Bone marrow (tissue), 2 donors: ENCODE measurements at places on chromosomes 6 and 20.

- no peak for DNase-seq
These were observed 88.0 kb upstream of the JAG1 start for GRCh38 chr20:10761786-10762185.

- no peak for DNase-seq
These were observed 6.8 kb downstream of the CGA start for GRCh38 chr6:87088076-87088475.

- no peak for DNase-seq
These were observed 91.9 kb downstream of the PDE10A start for GRCh38 chr6:165571068-165571682.

- DNase-seq, result no peak
These were observed 16.1 kb upstream of the SIRPB2 start for GRCh38 chr20:1507276-1507675.

GRCh38 chr6:75368151-75368779 lies 83.7 kb upstream of the TMEM30A start:
- DNase-seq, result no peak

DNA sequence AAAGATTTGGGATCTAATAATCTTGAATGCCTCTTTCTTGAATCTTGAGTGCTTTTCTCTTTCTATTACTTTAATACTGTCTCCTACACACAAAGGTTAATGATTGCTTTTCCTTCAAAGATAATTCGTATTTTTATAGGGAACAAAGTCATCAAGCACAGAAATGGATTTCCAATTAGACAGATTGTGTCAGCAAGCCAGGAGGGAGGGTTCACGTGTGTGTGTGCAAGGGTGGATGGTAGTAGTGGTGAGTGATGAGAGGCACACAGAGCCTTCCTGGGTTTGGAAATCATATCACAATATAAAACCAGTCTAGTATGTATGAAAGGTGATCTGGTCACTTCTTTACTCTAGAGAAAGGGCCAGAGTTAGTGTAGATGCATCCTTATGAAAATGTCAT lies 51.2 kb upstream of the NEDD9 start:
- no peak for DNase-seq

- DNase-seq, result no peak
These were observed 37.1 kb upstream of the FILIP1 start for GRCh38 chr6:75530696-75531095.

DNA sequence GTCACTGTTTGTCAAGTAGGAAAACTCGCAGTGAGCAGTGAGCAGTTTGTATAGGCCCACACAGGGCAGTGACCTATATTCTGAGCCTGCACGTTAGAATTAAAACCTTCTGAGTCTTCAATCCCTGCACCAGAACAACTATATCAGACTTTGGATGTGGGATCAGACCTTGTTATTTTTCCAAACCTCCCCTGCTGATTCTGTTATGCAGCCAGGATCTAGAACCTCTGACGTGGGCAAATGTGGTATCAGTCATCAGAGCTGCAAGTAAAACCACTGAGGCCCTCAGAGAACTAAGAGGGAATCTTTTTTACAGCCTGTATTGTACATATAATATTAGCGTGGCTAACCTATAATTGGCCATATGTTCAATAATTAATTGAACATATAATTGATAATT lies 32.0 kb upstream of the AKAP7 start:
- no peak for DNase-seq

DNA sequence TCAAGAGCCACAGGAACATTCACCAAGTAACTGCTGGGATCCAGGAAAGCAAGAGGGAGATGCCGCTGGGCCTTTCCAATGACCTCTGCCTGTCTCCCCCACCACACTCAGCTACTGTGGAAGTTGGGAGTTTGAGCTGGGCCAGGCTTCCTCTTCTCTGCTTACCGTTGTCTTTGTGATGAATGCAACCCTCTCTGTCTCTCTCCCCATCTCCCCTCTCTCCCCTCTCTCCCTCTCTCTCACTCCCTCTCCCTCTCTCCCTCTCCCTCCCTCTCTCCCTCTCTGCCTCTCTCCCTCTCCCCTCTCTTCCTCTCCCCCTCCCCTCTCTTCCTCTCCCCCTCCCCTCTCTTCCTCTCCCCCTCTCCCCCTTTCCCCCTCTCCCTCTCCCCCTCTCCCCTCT lies 54.8 kb downstream of the EDN3 start:
- DNase-seq, result no peak

DNA sequence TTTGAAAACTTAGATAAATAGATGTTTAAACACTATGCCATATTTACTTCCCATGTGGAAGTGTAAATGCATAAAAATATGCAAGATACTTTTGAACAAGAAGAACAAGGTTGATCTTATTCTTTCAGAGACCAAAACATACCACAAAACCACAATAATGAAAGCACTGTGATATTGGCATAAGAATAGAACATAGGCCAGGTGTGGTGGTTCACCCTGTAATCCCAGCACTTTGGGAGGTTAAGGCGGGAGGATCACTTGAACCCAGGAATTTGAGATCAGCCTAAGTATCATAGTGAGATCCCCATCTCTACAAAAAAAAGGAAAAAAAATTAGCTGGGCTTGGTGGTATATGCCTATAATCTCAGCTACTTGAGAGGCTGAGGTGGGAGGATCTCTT lies 66.5 kb downstream of the KCNS1 start:
- DNase-seq, result no peak

DNA sequence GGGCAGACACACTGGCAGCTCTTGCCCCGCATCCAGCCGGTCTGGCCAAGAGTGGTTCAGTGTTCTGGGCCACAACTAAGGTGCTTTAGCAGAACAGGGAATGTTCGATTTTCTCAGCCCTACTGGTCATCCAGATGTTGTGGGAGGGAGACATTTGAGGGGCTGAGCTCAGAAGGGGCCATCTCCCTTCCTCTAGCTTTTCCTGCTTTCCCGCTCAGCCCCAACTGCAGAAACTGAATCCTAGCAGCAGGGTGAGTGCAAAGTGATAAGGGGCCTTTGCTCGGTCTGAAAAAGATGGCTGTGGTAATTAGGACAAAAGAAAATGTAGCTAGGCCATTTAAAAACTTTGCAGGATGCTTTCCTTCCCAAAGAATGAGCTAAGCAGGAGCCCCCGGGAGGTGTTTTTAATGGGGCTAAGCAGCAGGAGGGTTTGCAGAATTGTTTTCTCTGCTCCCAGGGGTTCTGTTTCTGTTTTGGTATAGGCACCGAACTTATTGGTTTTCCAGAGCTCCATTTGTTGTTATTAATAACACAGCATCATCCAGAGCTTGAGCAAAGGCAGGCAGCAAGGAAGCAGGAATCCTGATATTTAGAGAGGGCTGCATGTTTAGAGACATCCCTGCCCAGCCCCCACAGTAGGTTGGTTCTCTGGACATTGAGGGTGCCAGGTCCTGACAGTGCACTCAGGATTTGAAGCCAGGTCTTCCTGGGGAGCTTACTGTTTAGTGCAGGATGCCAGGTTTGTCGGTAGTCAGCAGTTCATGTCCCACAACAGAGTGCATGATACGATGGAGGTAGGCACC lies 210.9 kb downstream of the SLC24A3 start:
- no peak for DNase-seq

DNA sequence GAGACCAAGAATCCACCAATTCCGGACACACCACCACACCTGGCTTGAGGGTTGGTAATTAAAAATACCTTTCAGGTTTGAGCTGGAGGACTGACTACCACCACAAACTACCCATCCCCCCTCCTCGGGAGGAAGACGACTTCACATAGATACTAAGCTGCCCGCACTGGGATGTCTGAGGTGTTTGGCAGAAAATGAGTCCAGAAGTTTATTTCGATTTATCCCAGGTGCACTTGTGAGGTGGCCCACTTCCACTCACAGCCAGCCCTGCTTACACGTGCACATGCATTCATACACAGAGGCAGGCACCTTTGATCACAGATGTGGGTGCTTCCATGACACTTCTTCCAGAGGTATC lies 187.1 kb downstream of the ID4 start:
- DNase-seq, result no peak

DNA sequence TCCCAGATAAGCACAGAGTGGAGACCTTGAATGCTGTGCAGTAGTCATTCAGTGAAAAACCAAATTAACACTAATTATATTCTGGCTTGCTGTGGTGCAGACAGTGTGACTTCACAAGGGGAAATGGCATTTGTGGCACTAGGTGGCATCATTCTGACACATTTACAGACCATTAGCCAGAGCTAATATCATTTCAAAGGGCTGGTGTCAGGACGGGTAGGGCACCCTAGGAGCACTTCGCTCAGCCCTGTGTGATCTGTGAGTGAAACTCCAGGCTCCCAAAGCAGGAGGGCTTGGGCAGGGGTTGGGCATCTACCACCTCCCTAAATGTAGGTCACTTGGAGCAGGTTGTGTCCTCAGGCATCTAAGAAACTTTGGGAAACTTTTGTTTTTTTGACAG lies 555.8 kb downstream of the PKHD1 start:
- DNase-seq, result no peak

DNA sequence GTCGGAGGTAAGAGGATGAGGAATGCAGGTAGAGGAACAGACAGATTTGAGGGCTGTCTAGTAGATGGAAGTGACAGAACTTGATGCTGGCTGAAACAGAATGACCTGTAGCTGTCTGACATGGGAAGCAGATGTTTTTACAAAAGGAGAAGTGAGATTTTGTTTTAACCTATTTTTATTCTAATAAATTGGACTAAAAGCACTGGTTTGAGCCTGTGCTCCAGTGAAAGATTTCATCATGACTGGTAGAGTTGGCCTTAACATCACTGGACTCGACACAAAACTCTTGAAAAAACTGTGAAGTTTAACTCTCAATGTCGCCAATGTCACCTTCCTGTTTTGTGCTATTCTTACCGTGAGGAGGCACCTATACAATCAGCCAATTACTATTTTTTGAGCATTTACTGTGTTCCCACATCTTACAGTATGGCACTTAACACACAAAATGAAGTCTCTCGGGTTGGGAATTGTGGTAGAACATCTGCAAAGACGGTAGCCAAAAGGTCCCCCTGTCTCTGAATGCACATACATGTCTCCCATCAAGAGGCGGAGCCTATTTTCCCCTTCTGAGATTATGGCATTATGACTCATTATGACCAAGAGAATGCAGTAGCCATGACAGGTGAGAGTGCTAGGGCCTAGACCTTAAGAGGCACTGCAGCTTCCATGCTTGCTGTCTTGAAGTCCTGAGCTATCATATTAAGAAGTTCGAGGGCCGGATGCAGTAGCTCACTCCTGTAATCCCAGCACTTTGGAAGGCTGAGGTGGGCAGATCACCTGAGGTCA lies 93.2 kb downstream of the FOXF2 start:
- DNase-seq, result no peak

GRCh38 chr6:104862456-104862855 lies 2.7 kb upstream of the HACE1 start:
- no peak for DNase-seq

DNA sequence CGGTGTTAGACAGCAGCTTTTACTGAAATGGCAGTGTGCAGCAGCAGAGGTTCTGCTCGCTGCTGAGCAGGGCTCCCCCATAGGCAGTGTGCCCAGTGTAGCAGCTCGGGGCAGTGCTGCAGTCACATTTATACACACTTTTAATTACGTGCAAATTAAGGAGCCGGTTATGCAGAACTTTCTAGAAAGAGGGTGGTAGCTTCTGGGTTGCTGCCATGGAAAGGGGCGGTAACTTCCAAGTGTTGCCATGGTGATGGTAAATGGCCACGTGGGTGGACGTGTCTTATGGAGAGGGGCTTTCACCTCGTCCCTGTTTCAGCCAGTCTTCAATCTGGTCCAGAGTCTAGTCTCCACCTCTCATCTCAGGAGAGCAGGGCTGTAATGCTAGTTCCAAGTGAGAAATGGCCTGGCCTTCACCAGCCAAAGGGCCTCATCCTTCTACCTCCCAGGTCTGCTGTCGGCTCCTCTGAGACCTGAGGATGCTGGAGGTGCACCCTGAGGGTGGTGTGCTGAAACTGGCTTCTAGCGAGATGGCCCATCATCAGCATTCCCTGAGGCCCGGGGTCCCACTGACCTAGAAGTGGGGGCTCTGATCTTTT lies 180.5 kb upstream of the PMEPA1 start:
- DNase-seq, result no peak

DNA sequence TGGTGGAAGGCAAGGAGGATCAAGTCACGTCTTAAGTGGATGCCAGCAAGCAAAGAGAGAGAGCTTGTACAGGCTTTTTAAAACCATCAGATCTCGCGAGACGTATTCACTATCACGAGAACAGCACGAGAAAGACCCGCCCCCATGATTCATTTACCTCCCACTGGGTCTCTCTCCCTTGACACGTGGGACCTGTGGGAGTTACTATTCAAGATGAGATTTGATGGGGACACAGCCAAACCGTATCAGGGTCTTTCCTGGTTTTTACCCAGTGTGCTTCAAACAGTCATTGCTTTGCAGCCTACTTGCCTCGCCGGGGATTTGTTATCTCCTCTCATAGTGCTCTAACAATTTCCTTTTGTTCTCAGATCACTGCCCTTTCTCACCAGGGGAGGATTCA lies 108.2 kb downstream of the UST start:
- no peak for DNase-seq

DNA sequence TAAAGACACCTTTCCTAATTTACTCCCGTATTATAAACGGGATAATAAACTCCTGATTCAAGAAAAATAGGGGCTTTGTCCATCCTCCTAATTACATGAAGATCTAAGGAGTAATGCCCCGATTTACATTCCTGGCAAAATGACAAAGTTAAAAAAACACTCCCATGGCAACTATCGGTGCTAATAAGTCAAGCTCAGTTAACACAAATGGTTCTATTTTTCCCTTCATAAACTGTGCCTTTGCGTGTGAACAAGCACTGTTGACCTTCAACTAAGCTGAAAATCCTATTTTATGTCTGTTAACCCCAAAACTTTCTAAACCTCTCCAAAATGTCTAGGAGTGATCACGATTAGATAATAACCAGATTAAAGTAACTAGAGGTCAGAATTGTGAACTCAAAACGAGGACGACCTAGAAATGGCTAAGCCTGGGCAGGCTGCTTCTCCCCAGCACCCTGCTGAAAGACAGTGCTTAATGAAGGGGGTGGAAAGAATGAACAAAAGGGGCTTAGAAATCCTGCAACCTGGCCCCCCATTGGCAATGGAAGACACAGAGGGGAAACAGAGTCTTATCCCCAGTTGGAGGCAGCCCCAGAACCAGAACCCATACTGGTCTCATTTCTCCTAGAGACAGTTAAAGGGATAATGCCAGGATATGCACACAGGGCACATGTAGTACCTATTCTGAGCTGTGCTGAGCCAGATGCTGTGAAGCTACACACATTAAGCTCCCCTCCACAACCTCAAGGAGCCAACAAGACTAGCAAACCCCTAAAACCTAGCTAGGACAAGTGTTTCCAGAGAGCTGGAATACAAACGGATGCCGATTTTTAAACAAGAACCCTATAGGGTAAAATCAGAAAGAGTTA lies 23.0 kb downstream of the SLC23A2 start:
- no peak for DNase-seq
